ENCODE measurements at places on chromosomes 5 and 9.

- DNase-seq: no peak
Measured at GRCh38 chr5:39671561-39671961, 246.8 kb upstream of the DAB2 start.

- no peak for DNase-seq
Measured at GRCh38 chr5:155416765-155417164, 403.2 kb downstream of the KIF4B start.

DNA sequence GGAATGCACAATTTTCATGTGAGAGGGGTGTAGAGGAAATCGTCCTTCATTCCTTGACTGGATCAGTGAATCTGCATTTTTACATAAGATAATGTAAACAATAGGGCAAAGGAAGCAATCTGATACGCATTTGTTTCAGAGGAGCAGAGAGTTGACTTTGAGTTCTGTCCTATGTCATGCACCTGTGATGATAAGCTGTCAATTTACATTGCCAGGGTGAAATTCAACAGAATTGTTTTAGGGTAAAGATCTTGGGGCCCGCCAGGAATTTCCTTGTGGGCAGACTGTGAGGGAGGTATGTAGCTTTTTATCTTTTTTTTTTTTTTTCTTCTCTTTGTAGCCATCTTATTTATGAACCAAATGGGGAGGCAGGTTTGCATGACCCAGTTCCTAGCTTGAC, 58.3 kb upstream of the LARP1 start:
- no peak for DNase-seq

GRCh38 chr9:127020036-127020801, 102.2 kb downstream of the ANGPTL2 start:
- no peak for DNase-seq

DNA sequence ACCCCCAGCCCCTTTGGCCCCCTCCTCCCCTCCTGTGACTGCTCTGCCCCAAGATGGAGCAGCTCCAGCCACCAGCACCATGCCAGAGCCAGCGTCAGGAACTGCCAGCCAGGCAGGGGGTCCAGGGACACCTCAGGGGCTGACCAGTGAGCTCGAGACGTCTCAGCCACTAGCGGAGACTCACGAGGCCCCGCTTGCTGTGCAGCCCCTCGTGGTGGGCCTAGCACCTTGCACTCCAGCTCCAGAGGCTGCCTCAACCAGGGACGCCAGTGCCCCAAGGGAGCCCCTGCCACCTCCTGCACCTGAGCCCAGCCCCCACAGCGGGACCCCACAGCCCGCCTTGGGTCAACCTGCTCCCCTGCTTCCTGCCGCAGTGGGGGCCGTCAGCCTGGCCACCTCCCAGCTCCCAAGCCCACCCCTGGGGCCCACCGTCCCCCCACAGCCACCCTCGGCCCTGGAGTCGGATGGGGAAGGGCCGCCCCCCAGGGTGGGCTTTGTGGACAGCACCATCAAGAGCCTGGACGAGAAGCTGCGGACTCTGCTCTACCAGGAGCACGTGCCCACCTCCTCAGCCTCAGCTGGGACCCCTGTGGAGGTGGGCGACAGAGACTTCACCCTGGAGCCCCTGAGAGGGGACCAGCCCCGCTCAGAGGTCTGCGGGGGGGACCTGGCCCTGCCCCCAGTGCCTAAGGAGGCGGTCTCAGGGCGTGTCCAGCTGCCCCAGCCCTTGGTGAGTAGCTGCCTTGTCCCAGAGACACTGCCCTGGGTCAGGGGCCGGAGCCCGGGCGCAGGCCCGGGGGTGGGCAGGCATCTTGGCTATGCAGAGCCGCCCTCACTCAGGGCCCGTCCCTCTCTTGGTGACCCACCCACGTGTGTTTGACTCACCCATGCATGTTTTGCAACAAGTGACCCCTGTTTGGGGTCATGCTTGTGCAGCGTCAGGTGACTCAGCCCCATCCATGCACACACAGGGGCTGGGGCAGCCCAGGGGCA, 105.2 kb downstream of the WNK2 start:
- no peak for DNase-seq
